Activated T-helper 1 cell treated with anti-CD3 and anti-CD28 coated beads, Interleukin-2, amount 50 U/mL, for 16 hours (primary cell): ENCODE measurements at places on chromosomes 1 and 21.

DNA sequence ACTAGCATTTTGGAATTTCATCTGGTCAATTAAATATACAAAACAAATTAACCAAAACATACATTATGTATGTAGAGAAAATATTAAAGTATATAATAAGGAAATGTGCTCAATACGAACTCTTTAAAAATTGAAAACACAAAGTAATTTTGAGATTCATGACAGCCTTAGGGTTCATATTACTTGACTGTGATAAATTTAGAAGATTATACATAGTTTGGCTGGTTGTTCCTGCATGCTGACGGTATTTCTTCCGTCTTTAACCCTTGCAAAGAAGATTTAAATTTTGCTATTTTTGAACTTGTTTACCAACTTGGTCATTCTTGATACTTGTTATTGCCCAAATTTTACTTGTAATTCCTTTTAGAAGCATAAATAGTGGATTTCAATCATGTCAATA is 298.2 kb downstream of the NFIA start:
- DNase-seq, result no peak

- DNase-seq, result no peak
Observed at GRCh38 chr1:206591226-206591625, 21.0 kb downstream of the EIF2D start.

DNA sequence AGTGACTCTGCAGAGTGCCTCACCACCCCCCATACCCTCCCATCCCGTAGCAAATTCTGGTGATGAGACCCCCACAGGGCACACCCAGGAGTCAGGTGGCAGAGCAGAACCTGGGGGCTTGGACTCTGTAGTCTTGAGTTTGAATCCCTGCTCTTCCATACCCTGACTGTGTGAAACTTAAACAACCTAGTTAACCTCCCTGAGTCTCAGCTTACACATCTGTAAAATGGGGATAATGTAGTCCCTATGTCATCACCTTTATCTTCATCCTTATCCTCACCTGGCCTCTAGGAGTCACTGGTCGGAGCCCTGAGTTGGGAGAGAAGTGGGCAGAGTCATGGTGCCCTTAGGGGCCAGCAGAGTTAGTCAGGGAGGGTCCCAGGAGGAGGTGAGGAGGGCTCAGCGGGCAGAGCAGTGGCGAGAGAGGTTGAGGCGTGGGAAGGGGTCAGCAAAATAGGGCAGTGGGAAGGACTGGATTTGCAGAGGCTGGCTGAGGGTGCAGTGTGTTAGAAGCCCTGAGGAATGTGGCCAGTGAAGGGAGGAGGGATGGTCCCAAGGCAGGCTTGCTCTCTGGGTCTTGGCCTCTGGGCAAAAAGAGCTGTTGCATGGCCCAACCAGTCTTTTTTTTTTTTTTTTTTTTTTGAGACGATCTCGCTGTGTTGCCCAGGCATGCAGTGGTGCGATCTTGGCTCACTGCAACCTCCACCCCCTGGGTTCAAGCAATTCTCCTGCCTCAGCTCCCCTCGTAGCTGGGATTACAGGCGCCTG is 18.6 kb downstream of the C1orf167 start:
- DNase-seq, result no peak

DNA sequence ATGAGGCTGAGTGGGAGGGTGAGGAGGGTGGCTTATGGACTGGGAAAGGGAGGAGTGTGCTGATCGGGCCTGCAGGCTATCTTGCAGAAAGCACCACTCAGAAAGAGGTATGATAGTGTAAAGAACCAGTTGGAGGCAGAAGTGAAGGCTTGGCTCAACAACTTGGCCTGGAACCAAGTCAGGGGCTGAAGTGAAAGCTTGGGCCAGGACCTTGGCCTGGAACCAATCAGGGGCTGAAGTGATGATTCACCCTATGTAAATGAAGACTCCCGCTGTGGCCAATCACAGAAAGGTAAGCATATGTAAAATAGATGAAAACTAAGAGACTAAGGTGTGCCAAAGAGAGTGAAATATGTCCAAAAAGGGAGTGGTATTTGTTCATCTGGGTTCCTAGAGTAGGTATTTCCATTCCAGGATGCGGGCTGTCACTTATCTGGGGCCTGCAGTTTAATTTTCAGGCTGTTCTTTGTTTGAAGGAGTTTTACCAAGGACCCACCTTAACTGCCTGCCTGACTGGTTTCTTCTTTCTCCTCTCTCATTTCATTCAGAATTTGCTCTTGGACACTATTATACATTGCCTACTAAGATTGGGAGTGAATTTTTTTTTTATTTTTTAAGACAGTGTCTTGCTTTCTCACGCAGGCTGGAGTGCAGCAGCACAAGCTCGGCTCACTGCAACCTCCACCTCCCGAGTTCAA is 5.1 kb upstream of the RFX5 start:
- no peak for DNase-seq

DNA sequence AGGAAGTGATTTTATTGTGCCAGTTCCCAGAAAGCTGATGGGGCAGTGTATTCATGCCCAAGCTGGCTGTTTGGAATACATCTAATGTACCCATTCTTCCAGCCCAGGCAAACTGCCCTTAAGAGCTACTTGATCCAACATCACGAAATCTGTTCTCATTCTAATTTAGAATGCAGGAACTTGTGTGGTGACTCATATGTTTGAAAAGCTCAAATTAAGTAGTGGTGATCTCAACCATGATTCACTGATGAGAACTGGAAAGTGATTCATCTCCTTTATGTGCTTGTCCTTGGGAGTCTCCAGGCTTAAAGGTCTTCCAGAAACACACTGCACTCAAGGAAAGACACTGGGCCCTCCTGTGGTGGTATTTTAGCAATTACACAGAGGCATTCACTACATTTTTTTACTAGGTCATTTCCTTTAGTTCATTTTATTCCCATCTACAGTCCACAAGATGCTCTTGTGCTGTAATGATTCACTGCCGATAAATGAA is 65.4 kb downstream of the RPE65 start:
- no peak for DNase-seq

GRCh38 chr1:30691480-30691879 is 31.9 kb downstream of the MATN1 start:
- no peak for DNase-seq
